Stimulated activated CD8-positive, alpha-beta memory T cell treated with anti-CD3 and anti-CD28 coated beads, Interleukin-2, amount 100 ng/mL, for 48 hours (primary cell): ENCODE measurements at places on chromosomes 12 and 14.

DNA sequence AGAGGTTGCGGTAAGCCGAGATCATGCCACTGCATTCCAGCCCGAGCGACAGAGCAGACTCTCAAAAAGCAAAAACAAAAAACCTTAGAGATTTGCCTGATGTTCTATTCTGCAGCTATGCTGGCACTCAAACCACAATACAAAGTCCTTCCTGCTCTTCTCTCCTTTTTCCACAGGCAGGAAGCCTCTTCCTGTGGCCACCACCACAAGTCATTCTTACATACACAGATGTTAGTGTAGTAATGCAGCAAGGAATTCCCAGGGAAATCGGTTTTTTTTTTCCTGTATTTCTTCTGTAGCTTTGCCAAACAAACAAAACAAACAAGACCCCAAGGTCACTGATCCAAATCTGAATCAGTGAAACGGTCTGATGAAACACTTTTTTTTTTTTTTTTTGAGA is 104.3 kb downstream of the FIGNL2 start:
- DNase-seq, result no peak

DNA sequence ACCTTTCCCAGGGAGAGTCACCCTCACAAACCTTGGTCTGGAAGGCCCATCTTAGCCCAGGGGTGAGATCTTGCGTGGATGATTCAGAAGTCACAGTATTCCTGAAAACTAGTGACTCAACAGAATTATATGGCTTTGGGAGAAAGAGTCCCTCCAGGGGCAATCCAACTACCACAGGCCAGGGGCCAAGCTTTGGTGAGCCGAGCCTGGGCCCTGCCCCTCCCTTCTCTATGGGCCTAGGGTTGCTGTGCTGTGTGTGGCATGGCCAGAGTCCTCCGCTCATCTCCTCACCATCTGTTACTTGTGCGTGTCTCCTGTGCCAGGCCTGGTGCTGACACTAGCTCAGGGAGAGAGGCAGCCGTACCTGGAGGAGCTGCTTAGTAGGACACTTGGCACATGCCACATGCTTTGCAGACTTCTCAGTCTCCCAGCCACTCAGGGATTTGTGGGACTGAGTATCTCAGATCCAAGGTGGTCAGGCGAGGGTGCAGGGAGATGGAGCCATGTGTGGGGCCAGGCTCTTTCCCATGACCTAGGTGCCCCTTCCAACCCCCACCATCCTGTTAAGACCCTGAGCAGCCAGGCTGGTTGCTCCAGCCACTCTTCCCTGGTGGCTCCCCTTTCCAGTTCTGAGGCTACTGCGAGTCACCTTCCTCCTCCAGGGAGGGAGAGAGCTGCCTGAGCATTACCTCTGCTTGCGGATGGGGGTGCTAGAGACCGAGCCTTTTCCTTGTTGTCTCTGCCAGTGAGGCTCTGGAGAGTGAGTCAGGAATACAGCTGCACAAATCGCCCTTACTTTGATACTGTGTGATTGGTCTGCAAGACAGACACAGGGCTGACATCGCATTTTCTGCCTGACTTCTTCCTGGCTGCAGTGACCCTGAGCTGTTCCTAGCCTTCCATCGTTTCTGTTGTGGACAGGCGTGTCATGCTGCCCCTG is 94.1 kb downstream of the SLC25A47 start:
- no peak for DNase-seq

DNA sequence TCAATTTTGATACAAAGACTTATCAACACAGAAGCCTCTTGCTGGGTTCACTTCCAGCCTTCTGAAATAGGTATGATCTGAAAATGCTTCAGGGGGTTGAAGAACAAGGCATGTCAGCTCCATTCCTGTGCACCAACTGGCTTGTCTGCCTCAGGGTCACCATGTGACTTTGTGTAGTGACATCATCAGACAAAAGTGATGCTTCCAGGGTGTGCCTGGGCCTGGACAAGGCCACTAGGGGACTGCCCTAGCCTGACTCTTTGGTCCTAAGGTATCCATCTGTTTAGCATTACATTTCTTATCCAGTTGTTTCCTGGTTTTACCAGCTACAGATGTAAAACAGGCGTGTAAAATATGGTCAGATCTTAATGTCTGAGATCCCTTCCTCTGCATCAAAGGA is 155.6 kb downstream of the CAND1 start:
- no peak for DNase-seq

GRCh38 chr14:25677111-25677510 is 627.2 kb upstream of the STXBP6 start:
- no peak for DNase-seq

GRCh38 chr12:77606348-77606747 is 224.3 kb upstream of the NAV3 start:
- no peak for DNase-seq

DNA sequence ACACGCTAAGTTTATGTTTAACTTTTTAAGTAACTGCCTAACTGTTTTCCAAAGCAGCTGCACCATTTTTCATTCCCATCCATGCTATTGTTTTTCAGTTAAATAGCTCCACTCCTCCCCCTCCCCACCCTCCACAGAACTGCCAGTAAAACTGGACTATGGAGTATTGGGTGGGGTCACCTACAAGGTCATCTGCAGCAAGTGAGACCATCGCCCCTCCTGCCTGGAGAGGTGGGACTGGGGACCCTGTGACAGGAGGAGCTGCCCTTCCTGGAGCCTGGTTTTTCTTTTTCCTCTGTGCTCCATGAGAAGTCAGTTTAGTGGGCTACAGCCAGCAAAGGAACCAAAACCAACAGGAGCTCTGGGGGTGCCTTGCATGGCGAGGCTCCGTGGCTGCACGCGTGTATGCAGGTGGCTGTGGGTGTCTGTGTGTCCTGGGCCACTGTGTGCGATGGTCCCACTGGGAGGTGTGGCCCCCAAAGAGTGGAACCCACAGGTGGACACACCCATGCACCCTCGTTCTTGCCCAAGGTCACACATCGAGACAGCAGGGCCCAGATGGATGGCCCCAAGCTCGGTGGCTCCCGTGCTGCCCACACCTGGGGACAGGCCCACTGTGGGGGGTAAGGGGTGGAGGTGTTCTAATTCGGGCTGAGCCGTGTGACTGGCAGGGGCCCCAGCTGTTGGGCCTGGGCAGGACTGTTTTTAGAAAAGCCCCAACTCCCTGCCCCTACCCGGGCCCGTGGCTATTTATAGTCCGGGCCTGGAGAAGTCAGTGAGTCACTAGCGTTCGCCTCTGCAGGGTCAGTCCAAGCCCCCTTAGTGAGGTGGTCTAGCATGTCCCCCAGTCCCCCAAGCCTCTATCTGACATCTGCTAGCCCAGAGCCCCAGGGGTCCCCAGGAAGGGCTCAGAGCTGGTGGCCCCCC is 2.3 kb upstream of the ADSS1 start:
- DNase-seq, result no peak

- DNase-seq, result no peak
Observed at GRCh38 chr12:107459641-107460040, 226.0 kb upstream of the PWP1 start.

GRCh38 chr14:37595809-37596621 is 586 bp downstream of the TTC6 start:
- DNase-seq, result peak; percentile 67

GRCh38 chr12:102652645-102653313 is 172.4 kb upstream of the IGF1 start:
- no peak for DNase-seq

DNA sequence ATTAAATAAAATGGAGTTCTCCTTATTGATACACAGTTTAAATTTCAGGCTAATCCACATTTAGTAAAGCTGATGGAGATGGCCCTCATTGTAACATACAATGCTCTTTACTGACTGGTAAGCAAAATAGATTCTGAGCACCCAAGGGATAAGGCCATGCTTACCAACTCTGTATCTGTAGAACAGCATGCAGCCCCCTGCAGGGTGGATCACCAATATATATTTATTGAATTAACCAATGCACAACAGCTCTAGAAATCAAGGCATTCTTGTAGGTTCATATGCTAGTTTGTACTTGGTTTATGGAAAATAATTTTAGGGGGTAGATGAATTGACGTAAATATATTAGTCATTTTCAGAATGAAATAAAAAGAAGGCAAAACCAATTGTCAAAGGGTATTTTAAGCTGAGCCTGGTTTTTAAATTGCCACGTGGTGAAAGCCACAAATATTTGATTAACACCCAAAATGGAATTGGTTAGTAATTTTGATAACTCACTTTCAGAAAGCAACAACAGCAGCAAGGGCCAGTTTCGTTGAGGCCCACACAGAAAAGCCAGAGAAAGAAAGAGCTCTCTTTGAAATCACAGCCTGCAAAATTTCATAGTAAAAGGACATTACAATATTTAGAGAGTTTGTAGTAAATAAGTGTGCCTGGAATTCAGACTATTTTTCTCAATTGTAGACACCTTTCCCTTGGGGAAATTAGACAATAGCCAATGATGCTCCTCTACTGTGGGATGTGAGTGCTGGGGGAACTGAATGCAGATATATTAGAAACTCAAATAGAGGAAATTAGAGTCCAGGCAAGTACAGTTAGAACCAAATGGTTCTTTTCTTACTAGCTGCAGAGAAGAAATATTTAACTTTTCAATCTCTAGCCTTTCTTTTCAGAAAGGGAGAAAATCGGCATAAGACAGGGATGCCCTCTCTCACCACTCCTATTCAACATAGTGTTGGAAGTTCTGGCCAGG is 216.2 kb upstream of the ABCD2 start:
- no peak for DNase-seq

- no peak for DNase-seq
Observed at GRCh38 chr14:54785778-54786770, 116.6 kb downstream of the GCH1 start.

DNA sequence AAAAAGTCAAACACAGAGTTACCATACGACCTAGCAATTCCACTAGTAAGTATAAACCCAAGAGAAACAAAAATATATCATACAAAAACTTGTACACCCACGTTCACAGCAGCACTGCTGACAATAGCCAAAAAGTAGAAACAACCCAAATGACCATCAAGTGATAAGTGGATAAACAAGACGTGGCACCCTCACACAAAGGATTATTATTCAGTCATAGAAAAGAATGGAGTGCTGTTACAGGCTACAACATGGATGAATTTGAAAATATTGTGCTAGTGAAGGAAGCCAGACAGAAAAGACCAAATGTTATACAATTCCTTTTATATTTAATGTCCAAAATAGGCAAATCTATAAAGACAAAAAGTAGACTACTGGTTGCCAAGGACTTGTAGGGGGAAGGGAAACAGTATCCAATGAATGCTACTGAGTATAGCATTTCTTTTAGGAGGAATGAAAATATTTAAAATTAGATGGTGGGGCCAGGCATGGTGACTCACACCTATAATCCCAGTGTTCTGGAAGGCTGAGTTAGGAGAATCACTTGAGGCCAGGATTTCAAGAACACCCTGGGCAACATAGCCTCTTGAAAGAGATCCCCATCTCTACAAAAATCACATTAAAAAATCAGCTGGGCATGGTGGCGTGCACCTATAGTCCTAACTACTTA is 41.9 kb downstream of the SPTLC2 start:
- DNase-seq, result no peak

DNA sequence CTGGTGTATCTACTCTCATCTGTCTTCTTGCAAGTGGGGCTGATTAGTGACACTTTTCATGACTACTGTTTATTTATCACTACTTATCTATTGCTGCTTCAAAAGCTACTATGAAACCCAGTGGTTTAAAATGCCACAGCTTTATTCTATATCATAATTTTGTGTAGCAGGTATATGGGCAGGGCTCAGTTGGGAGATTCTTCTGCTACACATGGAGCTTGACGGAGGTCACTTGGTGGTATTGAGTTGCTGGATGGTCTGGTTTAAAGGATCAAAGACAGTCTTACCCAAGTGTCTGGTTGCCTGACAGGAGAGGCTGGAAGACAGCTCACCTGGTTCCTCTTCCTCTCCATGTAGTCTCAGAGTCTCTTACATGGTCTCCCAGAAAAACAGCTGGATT is 222.7 kb downstream of the TMEM132D start:
- DNase-seq, result no peak

- no peak for DNase-seq
Observed at GRCh38 chr14:59299731-59300130, 111.3 kb downstream of the DAAM1 start.

DNA sequence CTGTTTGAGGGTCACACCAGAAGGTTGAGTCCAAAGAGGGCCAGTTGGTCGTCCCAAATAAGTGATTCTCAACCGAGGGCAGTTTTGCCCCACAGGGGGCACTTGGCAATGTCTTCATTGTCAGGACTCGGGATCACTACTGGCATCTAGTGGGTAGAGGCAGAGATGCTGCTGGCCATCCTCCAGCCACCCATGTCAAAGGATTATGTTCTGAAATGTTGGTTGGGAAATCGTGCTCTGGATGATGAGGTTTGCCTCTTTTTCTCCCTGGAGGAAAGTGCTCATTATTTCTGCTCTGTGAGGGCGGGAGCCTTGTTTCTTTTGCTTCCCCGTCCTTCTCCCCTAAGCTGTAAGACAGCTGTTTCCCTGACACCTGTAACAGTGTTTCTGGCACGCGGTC is 3.6 kb downstream of the ZNF839 start:
- DNase-seq, result no peak

GRCh38 chr14:60721326-60722106 is 2.6 kb downstream of the SIX4 start:
- peak; percentile 60 for DNase-seq
